ENCODE measurements at places on chromosomes 6 and 20.

GRCh38 chr6:32218167-32218566, 5.7 kb downstream of the NOTCH4 start:
- no peak for DNase-seq

DNA sequence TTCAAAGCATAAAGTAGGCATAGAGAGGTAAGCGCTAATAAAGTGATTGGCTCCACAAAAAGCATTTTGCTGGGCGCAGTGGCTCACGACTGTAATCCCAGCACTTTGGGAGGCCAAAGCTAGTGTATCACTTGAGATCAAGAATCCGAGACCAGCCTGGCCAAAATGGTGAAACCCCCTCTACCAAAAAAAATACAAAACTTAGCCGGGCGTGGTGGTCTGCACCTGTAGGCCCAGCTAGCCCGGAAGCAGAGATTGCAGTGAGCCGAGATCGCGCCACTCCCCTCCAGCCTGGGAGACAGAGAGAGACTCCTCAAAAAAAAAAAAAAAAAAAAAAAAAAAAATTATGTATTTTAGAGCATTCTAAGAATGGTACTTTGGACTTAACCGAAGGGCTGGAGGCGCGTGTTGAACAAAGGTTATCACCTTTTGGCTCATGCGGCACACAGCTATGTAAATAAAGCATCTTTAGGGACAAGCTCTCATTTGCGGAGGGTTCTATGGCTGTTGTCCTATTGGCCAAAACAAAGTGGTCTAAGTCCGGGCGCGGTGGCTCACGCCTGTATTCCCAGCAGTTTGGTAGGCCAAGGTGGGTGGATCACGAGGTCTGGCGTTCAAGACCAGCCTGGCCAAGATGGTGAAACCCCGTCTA, 17.4 kb downstream of the HFE start:
- no peak for DNase-seq

DNA sequence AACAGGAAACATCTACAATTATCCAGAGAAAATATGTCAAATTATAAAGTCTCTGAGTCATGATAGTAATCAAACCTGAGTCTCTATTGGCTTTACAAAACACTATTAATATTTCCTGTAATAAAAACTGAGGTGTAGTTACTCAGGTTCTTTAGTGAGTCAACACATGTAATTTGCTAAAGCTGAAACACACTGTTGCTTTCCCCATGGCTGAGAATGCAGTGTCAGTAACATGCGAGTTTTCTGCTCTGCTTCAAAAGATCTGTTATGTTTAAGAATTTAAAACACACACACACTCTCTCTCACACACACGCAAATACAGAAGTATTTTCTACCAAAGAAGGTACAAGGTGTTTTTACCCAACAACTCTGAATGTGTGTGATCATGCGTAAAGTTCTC, 38.6 kb downstream of the ATXN1 start:
- no peak for DNase-seq

DNA sequence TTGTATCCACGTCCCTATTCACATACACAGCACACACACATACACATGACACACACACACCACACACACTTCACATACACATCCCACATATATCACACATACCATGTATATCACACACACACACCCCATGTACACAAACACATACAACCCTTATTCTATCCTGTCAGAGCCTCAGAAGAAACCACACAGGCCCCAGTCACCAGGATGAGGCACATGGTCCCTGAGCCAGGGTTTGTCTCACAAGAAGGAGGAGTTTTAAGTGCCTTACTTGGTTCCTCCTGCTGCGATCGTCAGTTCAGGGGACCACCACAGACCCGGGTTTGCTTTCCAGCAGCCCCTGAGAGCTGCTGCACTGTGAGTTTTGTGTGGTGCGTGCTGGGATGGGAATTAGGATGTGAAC, 23.6 kb downstream of the BFSP1 start:
- DNase-seq, result no peak

DNA sequence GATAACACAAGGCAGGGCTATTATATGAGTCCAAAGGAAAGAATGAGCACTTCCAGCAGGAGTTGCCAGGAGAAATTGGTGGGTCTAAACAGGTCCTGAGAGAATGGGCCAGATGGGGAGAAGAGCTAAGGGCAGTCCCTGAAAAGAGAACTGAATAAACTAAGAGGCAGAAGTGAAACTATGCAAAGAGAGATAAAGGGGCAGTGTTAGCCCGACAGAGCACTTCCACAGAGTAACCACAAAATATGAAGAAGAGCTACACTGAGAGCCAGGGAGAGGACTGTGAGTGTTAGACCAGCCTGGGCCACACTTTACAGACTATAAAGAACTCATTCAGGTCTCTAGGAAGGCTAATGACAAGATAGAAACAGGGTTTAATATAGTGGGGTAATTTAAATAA, 43.8 kb downstream of the RALGAPA2 start:
- DNase-seq, result no peak

All from AG04449 (cell line).